GM04503 (cell line): ENCODE measurements at places on chromosomes 16 and 17.
A peak's percentile ranks its signal among the peaks of the same experiment; 100 is the strongest.

- DNase-seq: no peak
Measured at GRCh38 chr16:47064775-47065174, 79.0 kb downstream of the NETO2 start.

GRCh38 chr17:47949197-47949759 is 7.9 kb downstream of the PNPO start:
- DNase-seq: no peak

- DNase-seq: no peak
Measured at GRCh38 chr16:497258-497657, 30.3 kb upstream of the CAPN15 start.

- DNase-seq: no peak
Measured at GRCh38 chr16:67250045-67250327, 1.2 kb downstream of the SLC9A5 start.

DNA sequence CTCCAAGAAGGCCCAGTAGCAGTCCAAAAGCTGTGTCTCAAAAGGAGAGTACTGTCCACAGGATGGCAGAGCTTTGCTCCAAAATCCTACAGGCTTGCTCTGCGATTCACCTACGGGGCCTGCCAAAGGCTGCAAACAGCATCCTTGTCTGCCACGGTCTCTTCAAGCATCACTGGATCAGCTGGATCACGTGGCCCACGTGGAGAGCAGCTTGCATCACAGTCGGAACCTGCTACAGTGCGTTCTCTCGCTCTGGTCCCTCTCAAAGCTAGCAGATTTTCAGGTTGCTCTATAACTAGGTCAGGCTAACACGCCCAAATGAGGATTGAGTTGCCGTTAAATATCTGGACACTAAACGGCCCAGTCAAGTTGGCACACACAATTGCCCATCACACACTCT is 8.4 kb upstream of the TIMM22 start:
- DNase-seq: no peak

DNA sequence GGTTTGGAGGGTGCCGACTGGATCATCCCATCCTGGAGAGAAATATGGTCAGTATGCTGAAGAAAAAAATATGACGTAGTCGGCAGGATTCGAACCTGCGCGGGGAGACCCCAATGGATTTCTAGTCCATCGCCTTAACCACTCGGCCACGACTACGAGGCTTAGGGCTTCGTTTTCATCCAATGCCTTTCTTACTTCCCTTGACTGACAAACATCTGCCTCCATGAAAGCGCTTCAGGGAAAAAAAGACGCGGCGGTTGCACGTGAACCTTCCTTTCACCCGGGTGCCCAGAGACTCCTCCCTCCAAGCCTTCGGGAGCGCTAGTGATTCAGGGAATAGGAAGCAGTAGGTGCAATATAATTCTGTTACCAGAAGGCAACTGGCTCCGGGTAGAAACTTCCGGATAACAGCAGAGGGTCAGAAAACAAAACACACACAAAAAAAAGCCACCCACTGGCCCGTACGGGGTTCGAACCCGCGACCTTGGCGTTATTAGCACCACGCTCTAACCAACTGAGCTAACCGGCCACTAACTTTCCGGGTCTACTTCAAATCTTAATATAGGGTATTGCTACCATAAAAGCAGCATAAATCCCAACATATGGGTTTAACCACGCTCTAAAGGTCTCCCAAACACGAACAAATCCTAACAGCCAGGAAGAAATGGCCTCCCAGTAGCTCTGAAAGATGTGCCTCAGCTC is 16.3 kb upstream of the AURKB start:
- DNase-seq: peak; percentile 75
